Fibroblast of skin of scalp (primary cell): ENCODE measurements at places on chromosomes 4 and X.

GRCh38 chrX:153830640-153831428 is 490 bp upstream of the PDZD4 start:
- no peak for DNase-seq

DNA sequence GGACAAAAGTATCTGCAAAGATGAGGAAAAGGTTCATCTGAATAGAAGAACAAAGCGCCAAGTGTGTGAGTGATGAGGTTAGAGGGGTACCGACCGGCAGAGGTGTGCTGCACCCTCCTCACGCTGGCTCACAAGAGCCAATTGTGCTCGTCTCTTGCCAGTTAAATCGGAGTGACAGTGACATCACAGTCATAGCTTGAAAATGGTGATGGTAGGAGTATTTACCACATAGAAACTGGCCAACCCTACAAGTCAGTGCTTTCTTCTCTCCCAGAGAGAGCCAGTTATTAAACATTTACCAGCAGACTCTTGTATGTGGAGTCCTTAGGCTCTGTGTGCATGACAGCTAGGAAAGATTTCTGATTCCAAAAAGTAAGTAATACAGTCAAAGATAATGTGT is 32.4 kb downstream of the CLDN22 start:
- no peak for DNase-seq

DNA sequence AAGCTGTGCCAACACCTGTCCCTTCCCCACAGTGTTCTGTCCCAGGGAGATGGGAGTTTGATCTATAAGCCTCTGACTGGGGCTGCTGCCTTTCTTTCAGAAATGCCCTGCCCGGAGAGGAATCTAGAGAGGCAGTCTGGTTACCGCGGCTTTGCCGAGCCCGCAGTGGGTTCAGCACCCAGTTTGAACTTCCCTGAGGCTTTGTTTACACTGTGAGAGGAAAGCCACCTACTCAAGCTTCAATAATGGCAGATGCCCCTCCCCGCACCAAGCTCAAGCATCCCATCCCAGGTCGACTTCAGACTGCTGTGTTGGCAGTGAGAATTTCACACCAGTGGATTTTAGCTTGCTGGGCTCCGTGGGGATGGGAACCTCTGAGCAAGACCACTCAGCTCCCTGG is 33.3 kb upstream of the ARSJ start:
- no peak for DNase-seq

DNA sequence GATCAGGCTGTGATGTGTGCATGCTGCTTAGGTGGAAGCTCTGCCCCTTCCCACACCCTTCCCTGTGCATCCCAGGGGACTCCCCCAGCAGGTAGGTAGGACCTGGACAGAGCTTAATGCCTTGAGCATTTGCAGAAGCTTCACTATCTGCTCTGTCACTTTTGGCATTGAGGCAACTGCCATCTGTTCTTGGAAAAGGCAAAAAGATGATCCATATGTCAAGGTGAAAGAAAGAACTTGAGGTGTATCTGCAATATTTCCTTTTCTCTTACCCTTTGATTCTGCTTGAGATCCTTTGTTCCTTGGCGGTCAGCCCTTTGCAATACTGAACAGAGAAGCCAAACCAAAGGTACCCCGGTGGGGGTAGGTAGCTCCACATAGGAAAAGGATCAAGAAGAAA is 37.1 kb upstream of the TBC1D9 start:
- no peak for DNase-seq

GRCh38 chr4:38788317-38788716 is 5.5 kb upstream of the TLR10 start:
- peak; percentile 63 for DNase-seq

DNA sequence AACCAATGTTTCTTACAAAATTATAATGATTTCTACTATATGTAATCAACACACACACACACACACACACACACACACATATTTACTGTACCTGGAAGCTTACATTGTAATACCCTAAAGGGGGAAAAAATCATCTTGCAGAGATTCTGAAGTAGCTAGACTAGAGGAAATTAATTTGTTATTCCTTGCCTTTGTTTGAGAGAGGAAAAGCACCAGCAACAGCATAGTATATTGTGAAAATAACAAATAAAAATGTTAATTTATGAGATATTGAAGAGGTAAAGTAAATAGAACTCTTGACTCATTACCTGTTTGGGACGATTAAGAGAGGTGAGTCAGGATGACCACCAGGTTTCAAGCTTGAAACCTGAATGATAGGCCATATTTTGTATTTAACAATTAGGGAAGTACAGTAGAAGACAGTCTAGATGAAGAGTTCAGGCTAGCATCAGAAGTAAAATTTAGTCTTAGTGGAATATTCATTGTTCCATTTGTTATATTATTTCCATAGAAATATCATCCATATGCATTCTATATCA is 873.4 kb upstream of the PCDH10 start:
- DNase-seq: no peak

GRCh38 chr4:164251257-164251656 is 502.7 kb upstream of the SMIM31 start:
- no peak for DNase-seq

DNA sequence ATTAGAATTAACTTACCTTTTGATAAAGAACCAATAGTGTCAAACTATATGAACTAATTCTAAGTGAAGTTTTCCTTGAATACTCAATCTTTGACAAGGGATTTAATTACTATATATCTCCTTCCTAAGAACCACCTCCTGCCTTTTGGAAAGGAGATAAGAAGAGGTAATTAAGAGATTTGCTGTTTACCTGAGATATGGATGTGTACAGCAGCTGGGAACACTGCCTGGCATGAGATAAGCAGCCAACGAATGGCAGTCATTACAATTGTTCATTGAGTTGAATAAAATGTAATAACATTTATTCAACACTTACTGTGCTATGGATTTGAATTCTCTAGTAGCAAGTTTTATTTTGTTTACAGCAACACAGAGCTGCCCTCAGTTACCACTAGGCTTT is 407.1 kb downstream of the SPOCK3 start:
- no peak for DNase-seq

- DNase-seq: no peak
These were observed 24.0 kb downstream of the ABCB7 start for GRCh38 chrX:75131973-75132627.

- no peak for DNase-seq
These were observed 146.8 kb downstream of the ENOX2 start for GRCh38 chrX:130756233-130756632.

DNA sequence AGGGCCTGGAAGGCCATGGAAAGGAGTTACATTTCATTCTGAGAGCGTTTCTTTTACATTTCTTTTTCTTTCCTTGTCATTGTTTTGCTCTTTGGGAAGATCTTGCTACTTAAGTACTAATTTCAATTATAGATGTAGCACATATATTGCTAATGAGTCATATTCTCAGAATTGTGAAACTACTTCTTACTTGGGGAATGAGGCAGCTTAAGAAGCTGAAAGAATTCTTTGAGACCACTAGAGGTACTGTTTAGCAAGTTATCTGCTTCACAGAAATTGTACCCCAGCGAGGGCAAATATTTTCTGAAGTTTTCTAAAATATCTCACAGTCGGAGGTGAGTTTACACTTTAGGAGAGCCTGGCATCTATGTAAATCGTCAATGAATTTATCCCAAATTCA is 100.6 kb downstream of the AFF2 start:
- peak; percentile 49 for DNase-seq

DNA sequence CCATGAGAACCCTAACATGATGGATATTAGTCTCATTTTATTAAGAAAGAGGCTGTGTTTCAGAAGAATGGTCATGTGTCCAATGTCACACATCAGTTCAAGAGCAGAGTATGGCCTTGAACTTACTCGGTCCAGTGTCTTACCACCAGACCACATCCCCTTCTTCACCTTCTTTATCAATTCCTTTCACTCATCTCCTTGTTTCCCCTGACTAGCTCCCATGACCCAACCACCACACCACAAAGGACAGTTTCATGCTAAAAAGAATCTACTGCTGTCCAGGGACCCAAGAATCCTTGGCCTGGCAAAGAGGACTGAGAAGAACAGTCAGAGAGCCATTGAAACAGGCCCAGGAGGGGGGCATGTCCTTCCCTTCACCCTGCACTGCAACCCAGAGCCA is 33.6 kb upstream of the MSN start:
- DNase-seq: no peak

DNA sequence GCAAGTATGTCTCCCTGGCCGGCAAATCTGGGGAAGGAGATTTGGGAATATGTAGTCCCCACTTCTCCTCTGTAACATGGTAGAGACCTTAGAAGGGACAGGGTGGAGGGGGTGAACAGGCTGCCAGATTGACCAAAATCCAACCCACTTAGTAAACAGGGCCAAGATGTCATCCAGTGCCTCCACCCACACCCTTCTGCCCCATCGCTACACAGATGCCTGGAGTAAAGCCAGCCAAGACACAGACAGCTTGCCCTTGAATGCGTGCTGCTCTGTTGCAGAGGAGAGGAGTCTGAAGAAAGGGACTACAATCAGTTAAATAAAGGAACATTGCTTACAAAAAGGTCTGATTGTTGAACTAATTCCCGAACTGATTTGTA is 160.1 kb upstream of the LDB2 start:
- DNase-seq: peak; percentile 65

DNA sequence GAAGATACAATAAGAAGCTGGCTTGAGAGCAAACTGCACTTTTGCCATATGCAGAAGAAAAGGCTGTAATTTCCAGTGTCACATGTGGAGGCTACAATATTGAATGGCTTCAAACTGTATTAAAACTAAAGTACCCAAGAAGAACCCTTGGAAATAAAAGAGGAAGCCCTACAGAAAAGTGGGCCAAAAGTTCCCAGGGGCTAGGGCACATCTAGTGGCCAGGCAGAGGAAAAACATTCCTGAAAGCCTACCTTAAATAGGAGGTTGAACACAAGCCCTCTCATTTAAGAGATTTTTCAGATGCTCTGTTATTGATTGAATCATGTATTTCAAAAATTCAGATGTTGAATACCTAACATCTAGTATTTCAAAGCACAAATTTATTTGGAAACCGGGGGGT is 40.6 kb upstream of the PRDX4 start:
- DNase-seq: no peak

- no peak for DNase-seq
These were observed 28.4 kb upstream of the SLC10A7 start for GRCh38 chr4:146550161-146550560.

DNA sequence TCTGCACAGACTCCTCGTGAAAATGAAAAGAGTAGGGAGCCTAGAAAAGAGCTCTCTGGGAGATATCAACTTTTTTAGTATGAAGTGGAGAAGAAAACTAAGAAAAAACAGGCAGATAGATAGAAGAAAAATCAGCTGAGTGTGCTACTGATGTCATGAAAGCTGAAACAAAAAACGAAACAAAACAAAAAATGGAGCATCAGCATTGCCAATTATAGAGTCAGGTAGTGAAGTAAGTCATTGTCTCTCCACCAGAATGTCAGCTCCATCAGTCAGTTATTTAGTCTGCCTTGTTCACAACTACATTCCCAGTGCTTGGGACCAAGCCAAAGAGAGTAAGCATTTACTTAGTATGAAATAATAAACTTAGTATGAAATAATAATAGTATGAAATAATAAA is 595.1 kb downstream of the STPG2 start:
- DNase-seq: no peak

DNA sequence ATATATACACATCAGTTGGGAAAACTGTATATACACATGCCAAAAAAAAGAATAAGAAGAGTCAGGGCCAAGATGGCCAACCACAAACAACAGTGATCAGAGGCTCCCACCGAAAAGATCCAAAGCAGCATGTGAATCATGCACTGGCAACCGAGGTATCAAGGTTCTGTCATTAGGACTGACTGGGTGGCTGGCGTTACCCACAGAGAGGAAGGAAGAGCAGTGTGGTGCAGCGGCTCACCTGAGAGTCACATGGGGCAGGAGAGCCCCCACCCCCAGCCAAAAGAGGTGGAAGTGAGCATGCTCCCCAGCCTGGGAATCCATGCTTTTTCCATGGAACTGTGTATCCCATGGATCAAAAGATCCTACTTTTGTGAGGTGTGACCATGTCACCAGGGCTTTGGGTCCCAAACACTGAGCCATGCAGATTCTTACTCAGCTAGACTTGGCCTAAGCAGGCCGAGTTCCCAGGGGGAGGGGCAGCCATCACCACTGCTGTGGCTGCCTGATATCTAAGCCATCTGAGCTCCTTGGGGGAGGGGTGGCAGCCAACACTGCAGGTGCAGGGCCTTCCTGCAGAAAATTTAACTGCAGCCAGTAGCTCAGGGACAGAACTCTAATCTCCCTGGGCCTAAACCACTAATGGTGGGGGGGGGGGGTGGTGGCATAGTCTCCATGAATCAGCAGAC is 52.8 kb downstream of the P2RY10 start:
- DNase-seq: no peak

GRCh38 chr4:98614094-98614493 is 44.3 kb downstream of the TSPAN5 start:
- no peak for DNase-seq
